ENCODE measurements at places on chromosomes 2 and 18.

DNA sequence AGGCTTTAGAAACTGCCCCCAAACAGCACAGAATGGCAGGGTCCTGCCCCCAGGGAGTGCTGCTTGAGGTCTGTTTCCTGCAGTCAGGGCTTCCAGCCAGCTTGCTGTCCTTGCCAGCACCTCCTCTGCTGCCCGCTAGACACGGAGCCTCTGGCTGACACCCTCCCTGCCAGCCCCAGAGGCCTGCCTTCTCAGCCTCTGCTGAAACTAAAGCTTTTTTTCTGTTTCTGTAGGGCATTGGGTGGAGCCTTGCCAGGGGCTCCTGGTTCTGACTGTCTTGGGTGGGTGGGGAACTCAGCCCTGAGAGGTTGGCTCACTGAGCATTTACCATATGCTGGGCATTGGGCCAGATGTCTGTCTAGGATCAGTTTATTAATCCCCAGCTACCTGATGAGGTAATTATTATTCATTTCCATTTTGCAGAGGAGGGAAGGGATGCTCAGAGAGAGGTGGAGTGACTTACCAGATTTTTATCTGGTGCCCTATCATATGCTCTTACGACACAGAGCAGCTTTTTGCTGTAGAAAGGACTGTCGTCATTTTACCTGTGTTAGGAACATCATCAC lies 35.4 kb downstream of the INPP4A start:
- peak; percentile 61 for DNase-seq

DNA sequence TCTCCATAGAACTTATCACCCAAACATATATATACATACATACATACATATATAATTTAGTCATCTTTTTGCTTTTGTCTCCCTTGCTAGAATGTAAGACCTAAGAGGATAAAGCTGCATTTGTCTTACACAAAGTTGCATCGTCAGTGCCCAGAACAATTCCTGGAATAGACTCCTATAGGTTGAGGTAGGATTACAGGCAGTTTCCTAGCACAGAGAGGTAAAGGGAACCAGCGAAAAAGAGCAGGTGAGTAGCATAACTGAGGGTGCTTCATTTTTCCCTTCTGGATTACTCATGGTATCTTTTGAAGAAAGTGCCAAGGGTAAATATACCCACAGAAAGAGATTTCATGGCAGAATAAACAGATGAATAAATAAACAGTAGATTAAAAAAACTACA lies 68.1 kb upstream of the AMMECR1L start:
- no peak for DNase-seq

DNA sequence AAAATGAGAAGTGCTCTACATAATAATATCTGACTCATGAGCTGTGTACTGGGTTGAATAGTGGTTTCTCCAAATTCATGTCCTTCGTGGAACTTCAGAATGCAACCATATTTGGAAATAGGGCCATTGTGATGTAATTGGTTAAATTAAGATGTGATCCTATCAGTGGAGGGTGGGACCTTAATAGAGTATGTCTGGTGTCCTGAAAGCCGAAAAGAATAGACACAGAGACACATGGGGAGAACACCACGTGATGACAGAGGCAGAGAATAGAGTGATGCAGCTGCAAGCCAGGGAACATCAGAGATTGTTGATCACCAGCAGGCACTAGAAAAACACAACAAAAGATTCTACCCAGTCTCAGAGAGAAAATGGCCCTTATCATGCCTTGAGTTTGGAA lies 310.1 kb downstream of the EXOC6B start:
- DNase-seq: no peak

DNA sequence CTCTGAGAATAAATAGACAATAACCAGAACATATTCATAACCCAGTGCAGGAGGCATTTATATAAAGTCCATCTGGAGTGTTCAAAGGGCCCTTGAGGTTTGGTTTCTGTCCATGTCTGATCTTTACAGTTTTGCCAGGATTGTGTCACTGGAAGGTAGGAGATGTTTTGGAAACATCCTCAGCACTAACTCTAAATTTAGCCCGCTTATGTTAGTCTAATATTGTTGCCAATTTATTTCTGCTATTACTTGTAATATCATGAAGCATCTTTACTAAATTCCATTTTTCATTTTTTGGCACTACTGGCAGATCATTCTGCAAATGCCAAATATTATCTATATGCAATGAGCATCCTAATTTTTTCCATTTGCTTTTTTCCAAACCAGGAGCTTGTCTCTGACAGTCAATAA lies 22.4 kb upstream of the REV1 start:
- no peak for DNase-seq

GRCh38 chr2:204274991-204275390 lies 270.3 kb upstream of the PARD3B start:
- no peak for DNase-seq

DNA sequence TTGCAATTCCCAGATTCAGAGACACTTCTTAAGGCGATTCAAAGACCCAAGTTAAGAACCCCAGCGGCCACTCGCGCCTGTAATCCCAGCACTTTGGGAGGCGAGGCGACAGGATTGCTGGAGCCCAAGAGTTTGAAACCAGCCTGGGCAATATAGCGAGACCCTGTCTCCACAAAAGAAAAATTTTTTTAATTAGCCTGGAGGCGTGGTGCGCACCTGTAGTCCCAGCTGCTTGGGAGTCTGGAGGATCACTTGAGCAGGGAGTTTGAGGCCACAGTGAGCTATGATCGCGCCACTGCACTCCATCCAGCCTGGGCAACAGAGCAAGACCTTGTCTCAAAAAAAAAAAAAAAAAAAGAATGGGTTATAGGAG lies 585 bp upstream of the ANAPC1 start:
- DNase-seq: no peak

DNA sequence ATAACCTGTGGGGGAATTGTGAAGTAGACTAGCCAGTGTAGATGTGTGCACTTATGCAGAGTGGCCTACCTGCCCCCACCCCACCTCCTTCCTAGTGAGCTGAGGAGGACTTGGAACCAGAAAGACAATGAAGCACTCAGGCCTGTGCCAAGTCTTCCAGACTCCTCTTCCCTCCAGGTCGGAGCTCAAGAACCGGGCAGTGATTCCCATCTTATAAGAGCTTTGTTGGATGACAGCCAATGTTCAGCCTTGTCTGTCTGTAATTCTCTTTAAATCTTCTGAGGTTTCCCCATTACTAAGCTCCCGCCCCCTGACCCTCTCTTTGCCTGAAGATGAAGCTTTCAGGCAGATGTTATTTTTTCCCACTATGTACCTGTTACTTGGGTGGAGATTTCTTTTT lies 121.0 kb downstream of the SMAD2 start:
- no peak for DNase-seq

GRCh38 chr2:216770050-216770449 lies 74.7 kb upstream of the IGFBP5 start:
- DNase-seq: no peak

DNA sequence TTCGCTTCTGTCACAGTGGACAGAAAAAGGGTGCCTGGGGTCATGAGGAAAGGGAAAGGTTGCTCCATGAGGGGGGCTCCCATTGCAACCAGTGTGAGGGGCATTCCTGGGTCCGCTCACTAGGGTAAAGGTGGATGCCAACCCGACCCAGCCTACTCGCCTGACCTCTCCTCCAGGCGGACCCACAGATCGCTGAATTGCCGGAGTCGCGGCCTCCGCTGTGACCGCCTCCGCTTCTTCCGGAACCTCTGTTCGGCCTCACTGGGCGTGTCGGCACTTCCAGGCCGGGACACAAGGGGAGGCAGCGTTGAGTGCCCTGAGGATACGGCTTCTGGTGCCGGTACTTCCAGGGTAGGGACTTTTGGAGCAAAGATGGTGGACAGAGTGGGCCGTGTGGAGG lies 57.1 kb downstream of the TRABD2A start:
- DNase-seq: no peak

- DNase-seq: no peak
These were observed 19.4 kb upstream of the EHBP1 start for GRCh38 chr2:62686012-62686685.

DNA sequence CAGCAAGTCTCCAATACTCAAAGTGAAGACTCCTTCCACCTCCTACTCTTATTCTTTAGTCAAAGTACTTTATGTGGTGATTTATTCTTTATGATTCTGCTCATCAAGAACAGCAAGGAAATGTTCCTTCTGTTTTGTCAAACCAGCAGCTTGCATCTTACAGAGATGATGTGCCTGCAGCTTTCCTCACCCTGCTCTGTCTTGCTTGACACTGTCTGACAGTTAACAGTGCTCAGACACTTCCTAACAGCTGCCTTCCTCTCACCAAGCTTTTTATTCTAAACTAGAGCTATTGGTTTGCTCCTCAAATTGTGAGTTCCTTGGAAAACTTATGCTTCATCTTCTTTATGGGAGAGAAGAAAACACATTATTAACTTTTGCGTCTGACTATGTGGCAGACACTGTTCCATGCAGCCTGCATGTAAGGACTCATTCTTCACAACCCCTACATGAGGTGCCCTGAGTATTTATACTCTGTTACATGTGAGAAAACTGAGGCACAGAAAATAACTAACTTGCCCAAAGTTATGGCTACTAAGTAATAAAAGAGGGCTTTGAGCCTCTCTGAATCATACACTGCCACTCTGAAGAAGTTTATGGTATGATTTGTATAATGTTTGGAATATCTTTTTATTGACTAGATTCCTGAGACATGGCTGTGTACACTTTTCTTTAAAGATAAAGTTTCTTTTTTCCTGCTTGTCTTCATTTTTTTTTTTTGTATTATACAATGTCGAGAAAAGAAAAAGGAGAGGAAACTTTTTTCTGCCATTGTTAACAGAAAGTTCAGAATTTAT lies 723.3 kb upstream of the DDX18 start:
- DNase-seq: no peak

GRCh38 chr2:83730223-83730622 lies 728.9 kb downstream of the SUCLG1 start:
- no peak for DNase-seq

- DNase-seq: peak; percentile 76
These were observed 2.4 kb downstream of the SMAD7 start for GRCh38 chr18:48948112-48949049.

GRCh38 chr18:62164855-62165487 lies 21.9 kb downstream of the PIGN start:
- DNase-seq: no peak

GRCh38 chr2:37471994-37472393 lies 127.6 kb downstream of the QPCT start:
- no peak for DNase-seq

DNA sequence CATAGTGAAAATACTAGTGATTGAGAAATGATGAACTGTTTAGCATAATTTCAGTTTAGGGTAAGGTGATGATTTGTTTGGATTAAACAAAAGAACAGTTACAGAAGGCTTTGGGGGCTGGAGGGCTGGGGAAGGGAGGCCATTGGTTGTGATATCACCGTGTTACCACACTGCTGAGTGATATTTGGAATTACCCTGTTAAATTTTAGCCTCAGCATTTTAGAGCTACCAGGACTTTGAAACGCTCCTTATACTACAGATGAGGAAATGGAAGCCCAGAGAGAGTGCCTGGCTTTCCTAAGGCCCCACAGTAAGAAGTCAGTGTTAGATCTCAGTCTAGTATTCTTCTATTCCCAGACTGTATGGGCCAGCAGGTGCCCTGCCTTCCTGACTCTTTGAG lies 15.6 kb downstream of the ARHGEF33 start:
- DNase-seq: no peak

- DNase-seq: no peak
These were observed 22.3 kb upstream of the RHOB start for GRCh38 chr2:20424300-20425290.

GRCh38 chr2:232328032-232328422 lies 50.5 kb upstream of the ALPP start:
- DNase-seq: no peak

- peak; percentile 63 for DNase-seq
These were observed 851 bp downstream of the EIF2AK3 start for GRCh38 chr2:88626171-88627054.

- DNase-seq: no peak
These were observed 34.9 kb upstream of the APCDD1 start for GRCh38 chr18:10419420-10420103.

GRCh38 chr2:222672068-222672401 lies 577 bp downstream of the MOGAT1 start:
- no peak for DNase-seq

DNA sequence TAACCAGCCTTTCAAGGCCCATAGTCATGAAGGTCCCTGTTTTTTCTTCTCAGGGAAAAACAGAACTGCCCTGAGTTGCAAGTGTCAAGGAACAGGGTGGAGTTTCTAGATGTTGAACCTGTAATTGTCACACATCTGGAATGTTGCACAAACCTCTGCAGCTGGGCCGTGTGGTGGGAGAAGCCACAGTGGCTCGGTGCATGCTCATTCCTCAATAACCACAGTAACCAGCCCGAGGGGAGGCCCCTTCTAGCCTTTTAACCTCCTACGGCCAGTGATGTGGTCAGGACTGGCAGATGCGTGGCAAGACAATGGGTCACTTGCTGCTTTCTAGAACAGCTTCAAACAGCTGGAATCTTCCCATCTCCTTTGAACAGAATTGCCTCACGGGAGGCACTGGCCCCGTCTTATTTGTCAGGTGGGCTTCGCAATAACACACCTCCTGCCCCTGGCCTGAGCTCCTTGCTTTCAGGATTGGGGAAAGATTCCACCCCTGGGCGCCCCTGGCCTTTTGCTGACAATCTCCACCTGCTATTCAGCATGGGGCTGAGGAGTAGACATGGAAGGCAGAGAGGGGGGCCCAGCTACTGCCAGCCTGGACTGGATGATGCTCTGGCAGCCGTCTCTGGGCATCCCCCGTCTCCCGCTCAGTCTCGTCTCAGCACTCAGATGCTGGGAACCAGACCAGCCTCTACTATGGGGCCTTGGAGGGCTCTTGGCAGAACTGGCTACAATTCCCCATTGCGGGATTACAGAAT lies 102.9 kb downstream of the KLHL29 start:
- no peak for DNase-seq
